Upper lobe of left lung (tissue), 6 donors: ENCODE measurements at places on chromosomes 11 and 22.

GRCh38 chr11:34324466-34324865 lies 33.3 kb downstream of the ABTB2 start:
- DNase-seq: no peak

DNA sequence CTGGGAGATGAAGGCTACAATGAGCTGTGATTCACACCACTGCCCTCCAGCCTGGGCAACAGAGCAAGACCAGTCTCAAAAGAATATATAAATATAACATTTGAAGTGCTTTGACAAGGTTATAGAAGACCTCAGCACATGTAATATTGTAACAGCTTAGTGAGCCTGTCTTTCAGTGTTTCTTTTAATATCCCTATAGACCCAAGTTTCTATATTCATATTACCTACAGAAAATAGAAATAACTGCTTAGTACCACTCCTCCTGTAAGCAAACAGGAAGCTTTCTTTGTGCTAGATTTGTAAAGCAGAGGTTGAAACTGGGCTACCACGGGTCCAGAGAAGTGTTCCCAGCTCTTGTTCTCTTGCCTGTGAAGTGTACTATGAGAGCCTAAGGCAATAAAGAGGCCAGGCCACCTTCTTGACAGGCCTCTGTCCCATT lies 68.2 kb downstream of the PPP2R1B start:
- DNase-seq: no peak

- DNase-seq: peak; percentile 24
These were observed 41.7 kb upstream of the AQP11 start for GRCh38 chr11:77547863-77548551.

GRCh38 chr11:48033918-48034341 lies 53.6 kb downstream of the PTPRJ start:
- peak; percentile 42 for DNase-seq

- no peak for DNase-seq
These were observed 80.1 kb downstream of the DBX1 start for GRCh38 chr11:20080032-20080685.

GRCh38 chr11:76317296-76317695 lies 63.6 kb downstream of the THAP12 start:
- DNase-seq: no peak

DNA sequence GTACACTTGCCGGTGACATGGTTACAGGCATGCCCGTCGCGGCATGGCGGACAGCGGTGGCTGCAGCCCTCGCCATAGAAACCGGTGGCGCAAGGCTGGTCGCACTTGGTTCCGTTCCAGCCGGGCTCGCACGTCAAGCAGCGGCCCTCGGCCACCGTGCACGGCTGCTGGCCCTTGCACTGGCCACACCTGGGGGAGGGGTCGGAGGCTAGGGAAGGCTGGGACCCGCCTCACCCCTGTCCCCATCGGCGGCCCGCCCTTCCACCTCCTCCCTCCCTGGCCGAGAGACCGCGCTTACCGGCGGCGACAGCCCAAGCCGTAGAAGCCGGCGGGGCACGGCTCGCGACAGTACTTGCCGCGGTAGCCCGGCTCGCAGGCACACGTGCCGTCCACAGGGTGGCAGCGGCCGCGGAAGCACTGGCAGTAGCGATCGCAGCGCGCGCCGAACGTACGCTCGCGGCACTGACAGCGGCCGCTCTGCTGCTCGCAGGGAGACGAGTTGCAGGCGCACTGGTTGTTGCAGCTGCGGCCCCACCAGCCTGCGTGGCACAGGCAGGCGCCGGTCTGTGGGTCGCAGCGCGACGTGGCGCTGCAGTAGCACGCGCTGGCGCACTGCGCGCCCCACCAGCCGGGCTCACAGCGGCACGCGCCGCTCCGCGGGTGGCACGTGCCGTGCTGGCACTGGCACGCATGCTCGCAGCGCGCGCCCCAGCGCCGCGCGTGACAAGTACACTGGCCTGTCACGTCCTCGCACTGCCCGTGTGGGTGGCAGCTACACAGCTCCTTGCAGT lies 6.7 kb downstream of the SCARF2 start:
- DNase-seq: peak; percentile 92

DNA sequence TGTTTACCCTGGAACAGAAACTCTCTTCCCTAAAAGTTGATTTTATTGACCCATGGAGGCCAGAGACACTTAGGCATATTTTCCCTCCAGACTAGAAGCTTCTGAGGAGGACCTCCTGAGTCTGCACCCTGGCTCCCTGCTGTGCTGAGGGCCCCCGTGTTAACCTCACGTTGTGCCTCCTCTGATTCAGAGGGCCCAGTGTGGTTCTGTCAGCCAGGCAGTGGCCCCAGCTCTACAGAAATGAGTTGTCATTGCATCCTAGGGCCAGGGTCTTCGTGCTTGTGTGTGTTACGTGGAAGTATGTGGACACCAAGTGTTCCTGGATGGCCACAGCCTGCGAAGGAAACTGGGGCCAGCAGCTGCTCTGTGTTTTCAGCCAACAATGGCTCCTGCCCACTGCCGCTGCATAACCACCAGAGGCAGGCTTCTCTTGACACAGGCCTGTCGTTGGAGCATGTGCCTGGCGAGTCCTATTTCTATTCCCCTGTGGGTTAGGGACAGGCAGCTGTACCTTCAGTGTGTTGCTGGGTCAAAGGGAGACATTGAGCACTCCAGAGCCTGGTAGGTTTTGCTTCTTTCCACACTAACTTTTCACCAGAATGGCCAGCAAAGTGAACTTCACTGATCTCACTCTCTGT lies 44.5 kb downstream of the MED15 start:
- DNase-seq: no peak

DNA sequence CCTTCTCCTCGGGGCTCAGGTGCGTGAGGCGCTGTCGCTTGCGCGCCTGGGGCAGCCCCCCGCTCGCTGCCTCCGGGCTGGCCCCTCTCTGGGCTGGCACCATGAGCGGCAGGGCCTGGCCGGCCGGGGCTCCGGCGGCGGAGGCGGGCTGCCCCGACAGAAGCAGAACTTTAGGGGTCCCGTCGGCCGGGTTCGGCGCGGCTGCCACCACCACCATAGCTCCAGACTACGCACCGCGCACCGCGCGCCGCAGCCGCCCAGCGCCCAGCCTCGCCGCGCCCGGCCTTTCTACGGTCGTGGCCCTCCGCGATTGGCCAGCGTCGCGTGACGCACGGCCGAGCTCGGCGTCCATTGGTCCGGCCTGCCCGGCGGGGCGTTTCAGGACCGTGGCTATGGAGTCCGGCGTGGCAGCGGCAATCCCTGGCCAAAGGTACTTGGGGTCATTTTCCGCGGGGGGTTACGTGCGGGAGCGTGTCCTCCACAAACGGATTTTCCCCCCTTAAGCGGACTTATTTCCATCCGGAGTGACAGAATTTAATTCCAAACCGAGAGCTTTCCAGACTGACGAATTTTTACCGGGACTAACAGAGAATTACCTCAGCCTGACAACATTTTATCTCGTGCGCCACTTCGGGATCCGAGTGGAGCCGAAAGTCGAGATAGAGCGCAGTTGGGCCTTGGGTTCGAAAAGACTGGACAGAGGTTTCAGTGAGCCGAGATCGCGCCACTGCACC lies at the start of gene XBP1:
Gene XBP1 (minus strand): TSS at position 262 of the 734 bp plus-strand sequence.
- peak; percentile 94 for DNase-seq

- DNase-seq: no peak
These were observed 1.2 kb upstream of the MYO7A start for GRCh38 chr11:77126861-77127234.

DNA sequence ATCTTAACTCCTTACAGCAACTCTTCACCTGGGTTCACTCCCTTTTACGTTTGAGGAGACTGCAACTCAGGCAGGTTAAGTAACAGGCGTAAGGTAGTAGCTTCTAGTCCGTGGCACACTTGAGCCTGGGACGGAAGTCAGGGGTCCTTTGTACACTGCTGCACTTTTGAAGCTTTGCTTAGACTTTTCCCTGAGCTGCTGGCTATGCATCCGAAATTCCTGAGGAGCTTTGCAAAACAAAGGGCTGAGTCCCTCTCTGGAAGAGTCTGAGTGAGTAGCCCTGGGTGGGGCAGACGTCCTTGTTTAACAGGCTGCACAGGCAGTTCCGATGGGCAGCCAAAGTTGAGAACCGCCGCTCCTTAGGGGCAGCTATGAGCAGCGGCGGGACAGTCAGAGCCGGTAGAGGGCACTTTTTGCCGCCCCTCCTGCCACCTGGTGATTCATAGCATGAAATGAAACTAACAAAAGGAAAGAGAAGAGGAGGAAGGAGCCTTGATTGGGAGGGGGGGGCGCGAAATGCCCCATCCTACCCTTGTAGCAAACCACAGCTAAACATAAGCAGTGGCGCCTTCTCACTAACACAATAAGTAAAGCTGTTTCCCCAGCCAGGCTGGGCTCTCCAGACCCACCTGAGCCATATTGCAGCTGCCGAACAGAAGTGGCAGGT lies 1.4 kb downstream of the TMEM109 start:
- peak; percentile 89 for DNase-seq

GRCh38 chr11:94049351-94049750 lies 28.2 kb downstream of the HEPHL1 start:
- DNase-seq: no peak

DNA sequence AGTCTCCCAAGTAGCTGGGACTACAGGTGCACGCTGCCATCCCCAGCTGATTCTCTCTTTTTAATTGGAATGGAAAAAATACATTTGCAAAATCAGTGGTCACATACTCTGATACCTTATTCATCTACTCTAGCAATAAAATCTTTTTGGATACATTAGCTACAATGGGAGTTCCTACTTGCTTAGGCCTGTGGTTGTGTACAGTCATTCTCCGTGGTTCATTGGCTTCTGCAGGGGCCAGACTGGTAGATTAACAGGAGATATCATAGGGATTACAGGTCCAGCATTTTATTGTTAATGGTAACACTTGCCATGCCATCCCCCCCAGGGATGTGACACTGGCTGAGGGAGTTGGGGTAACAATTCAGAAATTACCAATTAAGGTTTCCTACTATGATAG lies 140.0 kb downstream of the ADAMTS15 start:
- DNase-seq: no peak

DNA sequence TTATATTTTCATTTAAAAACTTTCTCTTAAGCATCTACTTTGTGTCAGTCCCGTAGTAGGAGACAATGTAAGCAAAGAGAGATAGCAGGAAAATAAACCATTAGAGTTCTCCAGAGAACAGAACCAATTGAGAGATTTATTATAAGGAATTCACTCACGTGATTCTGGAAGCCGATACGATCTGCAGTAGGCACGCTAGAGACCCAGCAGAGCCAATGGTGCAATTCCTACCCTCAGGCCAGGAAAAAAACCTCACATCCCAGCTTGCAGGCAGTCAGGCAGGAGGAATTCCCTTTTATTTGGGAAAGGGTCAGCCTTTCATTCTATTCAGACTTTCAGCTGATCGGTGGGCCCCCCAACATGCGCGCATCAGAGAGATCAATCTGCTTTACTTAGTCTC lies 7.3 kb upstream of the PLEKHA7 start:
- no peak for DNase-seq

- peak; percentile 49 for DNase-seq
These were observed 49.5 kb downstream of the MCHR1 start for GRCh38 chr22:40728731-40729189.

GRCh38 chr11:13924801-13925327 lies 37.7 kb upstream of the SPON1 start:
- peak; percentile 27 for DNase-seq

DNA sequence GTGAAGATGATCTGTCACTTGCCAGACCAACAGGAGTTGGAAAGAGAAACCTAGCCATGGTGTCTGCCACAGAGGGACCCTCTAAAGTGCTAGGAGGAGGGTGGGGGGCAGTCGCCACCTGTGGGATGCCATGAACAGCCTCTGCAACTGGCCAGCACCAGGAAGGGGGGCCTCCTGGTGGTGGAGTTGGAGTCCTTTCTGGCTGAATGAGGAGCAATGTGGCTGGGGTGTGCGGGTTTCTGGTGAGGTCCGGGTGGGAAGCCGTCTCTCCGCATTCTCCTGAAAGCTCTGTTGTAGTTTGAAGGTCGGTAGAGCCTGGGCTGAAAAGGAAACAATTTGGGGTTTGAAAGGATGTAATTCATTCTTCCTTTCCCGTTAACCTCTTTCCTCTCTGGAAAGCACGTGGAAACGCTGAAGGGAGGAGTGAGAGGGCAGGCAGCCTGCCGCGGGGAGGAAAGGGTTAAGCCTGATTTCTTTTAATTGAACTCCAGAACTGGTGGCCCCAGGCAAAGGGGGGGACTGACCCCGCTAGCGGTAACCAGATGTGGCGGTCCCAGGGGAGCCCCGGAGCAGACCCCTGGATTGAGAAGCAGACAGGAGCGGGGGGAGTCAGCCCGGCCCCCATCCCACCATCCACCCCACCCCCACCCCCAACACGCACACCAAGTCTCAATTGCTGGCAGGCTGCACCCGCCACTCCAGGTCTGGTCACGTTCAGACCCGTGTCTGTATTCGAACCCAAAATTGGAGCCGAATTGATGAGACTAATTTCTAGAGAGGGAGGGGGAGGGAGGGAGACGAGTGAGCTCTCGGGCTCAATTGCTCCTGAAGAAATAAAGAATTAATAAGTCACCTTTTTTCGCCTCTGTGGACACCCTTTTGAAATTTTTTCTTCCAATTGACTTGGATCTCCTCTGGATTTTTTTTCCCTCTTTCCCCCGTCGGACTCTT lies 1.8 kb upstream of the FLI1 start:
- no peak for DNase-seq

GRCh38 chr11:109641549-109641948 lies 219.6 kb downstream of the C11orf87 start:
- no peak for DNase-seq

DNA sequence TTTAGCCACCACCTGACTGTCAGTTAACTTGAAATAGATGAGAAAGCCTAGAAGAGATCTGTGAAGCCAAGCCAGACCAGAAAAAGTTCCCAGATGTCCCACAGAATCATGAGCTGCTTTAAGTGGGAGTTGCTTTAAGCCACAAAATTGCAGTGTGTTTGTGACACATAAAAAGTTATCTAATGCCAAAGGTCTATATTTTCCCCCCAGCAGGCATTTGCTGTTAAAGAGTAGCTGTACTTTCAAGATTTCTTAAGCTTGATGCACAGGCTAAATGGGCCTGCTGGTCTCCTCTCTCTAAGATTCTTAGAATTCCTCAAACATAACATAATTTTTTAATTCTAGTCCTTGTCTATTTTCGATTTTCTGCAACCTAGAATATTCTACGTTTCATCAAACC lies 825.7 kb downstream of the FAM181B start:
- no peak for DNase-seq

- no peak for DNase-seq
These were observed 77.3 kb downstream of the PHF21B start for GRCh38 chr22:44932493-44932892.

DNA sequence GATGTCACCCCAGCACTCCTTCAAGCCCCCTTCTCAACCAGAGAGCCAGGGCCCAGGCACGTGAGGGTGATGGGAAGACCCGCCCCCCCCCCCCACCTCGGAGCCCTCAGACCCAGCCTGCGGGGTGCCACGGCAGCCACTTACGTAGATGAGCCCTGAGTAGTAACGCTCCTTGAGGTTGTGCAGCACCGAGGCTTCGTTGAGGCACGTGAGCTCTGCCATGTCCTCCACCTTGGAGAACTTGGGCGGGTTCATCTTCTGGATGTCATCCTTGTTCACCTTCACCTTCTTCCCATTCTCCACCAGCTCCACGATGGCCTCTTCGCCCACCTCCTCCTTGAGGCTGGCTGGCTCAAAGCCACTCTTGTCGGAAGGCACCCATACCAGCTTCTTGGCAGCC lies 39.0 kb downstream of the MYH9 start:
- DNase-seq: no peak
